Natural killer cell (primary cell): ENCODE measurements at places on chromosomes 7 and 10. TPM values are rescaled to one million over a fixed set of nuclear protein-coding genes. Genes with fewer than 3 reads are reported as not detected.

Gene THSD7A
- 8.6 TPM for total RNA-seq

Gene TEX47
- total RNA-seq = not detected

Gene ACSM6
- total RNA-seq = not detected

Gene PRKG1
- total RNA-seq = 0.41 TPM

Gene MPP7
- 21.0 TPM for total RNA-seq

Gene CPVL
- total RNA-seq = 9.8 TPM

Gene PDE6C
- not detected for total RNA-seq

Gene OGA
- 427 TPM for total RNA-seq

Gene CALN1
- 0.18 TPM for total RNA-seq

DNA sequence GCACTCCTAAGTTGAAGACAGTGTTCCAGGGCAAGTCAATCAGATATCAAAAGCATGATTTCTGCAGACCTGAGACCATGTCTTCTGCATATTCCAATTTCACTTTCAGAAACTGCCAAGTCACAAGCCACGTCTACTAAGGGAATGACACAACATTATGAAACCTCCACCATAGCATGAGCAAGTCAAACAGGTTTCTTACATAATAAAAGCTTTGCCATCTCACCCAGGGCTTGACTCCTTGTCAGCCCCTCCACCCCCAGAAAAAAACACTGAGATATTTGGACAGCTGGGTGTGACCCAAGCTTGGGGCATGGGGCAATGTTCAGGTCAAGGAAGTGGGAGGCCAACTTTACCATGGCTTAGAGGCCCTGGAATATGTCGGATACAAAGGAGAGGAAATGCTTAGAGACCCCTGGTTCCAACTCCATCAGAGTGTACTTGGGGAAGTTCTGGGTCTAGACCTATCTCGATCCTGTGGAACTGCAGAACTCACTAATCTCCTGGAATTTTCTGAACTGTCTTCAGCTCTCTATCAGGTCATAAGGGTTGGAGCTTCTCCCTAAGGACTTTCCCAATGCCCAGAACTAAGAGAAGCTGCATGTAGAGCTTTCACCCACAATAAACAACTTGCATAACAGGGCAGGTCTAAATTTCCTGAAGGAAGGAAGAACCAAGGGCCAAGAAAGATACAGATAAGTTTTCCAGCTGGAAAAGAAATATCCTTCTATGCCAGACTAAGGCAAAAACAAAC is 80.6 kb upstream of the NAMPT start:
- no peak for DNase-seq

DNA sequence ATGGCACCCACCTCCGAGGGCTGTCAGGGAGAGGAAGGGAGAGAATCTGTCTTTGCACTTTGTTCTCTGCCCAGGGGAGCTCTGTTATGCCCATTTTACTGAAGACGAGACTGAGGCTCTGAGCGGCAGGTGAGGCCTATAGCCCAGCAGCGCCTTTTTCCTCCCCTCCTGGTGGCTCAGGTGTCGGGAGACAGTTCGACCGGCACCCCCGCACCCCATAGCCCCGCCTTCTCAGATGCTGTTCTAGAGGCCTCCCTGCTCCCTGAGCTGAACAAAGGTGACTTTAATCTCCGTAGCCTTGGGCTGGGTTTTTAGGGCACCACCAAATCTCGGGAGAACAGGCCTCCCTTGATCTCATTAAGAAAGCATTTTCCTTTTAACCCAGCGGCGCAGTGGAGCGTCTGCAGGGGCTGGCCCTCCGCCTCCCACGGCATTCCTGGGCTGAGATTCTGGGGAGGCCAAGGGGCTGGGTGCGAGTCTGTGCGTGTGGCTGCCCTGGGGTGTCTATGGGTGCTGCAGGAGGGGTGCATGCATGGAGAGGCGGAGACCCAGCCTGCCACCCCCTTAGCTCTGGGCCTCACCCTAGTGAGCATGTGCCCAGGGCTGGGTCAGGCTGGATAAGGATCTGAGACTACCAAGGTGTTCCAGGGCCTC is 3.3 kb downstream of the LFNG start:
- peak; percentile 54 for DNase-seq

DNA sequence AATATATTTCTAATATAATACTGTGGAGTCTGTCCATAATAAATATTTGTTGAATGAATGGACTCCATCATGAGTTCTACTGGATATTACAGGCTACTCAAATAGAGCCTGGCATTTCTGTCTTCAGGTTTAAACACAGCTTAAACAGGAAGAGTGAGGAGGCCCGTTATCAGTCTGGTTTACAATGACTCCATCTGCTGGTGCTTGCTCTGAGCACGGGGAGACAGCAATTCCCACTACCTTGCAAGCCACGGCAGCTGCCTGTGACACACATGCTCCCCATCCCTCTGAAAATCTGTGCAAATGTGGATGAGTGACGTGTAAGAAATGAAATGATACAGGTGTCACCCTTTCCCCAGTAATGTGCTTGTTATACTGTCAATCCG is 293.5 kb upstream of the IMMP2L start:
- no peak for DNase-seq

- DNase-seq = no peak
Observed at GRCh38 chr7:710161-710560, 16.3 kb upstream of the DNAAF5 start.

DNA sequence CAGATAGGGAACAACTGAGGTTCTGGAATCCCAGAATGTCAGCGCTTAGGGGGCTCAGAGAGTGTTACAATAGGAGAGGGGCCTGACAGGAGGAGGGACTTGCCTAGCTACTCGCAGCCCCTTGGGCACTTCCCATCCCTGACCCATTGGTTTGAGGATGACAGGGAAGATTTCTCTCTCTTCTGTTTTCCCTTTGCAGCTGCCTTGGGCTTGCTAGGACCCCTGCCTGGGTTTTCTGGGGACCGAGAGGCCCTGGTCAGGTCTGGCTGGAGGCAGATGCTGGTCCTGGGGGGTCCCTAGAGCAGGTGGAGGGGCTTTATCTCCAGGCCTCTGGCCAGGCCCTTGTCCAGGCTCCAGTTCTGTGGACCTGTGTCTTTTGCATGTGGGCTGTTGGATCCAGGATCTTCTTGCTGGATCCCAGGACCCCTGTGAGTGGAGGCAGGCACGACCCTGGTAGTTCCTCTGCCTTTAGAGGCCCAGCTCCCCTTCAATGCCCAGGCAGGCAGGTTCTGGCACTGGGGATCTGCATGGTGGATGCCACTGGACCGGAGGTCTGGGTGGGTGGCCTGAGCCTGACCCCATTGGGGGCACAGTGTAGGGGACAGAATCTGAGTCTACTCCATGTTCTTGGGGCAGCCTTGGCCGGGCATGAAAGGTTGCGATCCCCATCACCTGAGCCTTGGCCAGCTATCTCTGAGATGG is 26.9 kb downstream of the RAMP3 start:
- DNase-seq = no peak

- DNase-seq = peak; percentile 6
Observed at GRCh38 chr10:78301481-78301880, 267.8 kb downstream of the RPS24 start.

- no peak for DNase-seq
Observed at GRCh38 chr10:79030705-79031104, 38.1 kb upstream of the ZMIZ1 start.

GRCh38 chr10:102863660-102864059 is 5.6 kb upstream of the AS3MT start:
- DNase-seq = no peak

DNA sequence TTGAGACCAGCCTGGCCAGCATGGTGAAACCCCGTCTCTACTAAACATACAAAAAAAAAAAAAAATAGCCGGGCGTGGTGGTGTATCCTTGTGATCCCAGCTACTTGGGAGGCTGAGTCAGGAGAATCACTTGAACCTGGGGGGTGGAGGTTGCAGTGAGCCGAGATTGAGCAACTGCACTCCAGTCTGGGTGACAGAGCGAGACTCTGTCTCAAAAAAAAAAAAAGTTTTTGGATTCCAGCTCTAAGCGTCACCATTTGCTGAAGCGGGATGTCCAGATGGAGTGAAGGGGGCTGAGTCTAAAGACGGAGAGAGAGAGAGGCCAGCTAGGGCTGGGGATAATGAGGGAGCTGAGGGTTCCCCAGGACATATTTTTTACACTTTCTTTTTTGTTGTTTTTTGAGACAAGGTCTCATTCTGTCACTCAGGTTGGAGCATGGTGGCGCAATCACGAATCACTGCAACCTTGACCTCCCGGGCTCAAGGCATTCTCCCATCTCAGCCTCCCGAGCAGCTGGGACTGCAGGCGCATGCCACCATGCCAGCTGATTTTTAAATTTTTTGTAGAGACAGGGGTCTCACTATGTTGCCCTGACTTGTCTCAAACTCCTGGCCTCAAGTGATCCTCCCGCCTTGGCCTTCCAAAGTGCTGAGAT is 9.4 kb upstream of the HK1 start:
- DNase-seq = no peak

DNA sequence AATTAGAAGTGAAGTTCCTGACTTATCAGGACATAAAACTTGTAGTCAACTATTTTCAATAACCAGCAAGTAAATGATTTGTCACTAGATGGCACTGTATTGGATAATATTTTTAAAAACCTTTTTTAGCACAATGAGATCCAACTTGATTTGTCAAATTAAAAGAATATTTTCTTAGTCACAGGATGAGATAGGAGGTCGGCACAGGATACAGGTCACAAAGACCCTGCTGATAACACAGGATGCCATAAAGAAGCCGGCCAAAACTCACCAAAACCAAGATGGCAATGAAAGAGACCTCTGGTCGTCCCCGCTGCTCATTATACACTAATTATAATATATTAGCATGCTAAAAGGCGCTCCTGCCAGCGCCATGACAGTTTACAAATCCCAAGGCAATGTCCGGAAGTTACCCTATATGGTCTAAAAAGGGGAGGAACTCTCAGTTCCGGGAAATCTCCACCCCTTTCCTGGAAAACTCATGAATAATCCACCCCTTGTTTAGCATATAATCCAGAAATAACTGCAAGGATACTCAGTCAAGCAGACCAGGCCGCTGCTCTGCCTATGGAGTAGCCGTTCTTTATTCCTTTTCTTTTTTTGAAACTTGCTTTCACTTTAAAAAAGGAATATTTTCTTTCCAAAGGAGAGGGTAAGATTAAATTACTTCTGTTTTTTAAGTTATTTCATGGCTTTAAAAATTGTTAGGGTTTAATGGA is 255.7 kb upstream of the MKLN1 start:
- DNase-seq = no peak

- no peak for DNase-seq
Observed at GRCh38 chr7:88204525-88205110, 15.2 kb downstream of the SRI start.
